ENCODE measurements at places on chromosomes 3 and 15. TPM values are rescaled to one million over a fixed set of nuclear protein-coding genes. Genes with fewer than 3 reads are reported as not detected.

Gene STAB1
- polyA plus RNA-seq = 47.8 TPM

Gene PLCH1
- 0.97 TPM for polyA plus RNA-seq

Gene C3orf22
- 0.09 TPM for polyA plus RNA-seq

Gene SYNPR
- not detected for polyA plus RNA-seq

Gene CFAP100
- polyA plus RNA-seq = not detected

Gene GDPGP1
- polyA plus RNA-seq = 1.4 TPM

Gene KLF15
- polyA plus RNA-seq = not detected

Gene C3orf85
- not detected for polyA plus RNA-seq

Gene PIERCE2
- polyA plus RNA-seq = 2.2 TPM

Gene ITIH1
- polyA plus RNA-seq = not detected

Gene SLC7A14
- polyA plus RNA-seq = not detected

Gene ZNF662
- 27.1 TPM for polyA plus RNA-seq

Gene TTC23
- 19.2 TPM for polyA plus RNA-seq

Gene GRAMD1C
- polyA plus RNA-seq = 1.5 TPM

Gene INKA1
- 5.3 TPM for polyA plus RNA-seq

Gene ZSCAN29
- polyA plus RNA-seq = 8.0 TPM

Gene LRRC2
- 2.2 TPM for polyA plus RNA-seq

Gene PCOLCE2
- polyA plus RNA-seq = 1.3 TPM

Gene CRYGS
- polyA plus RNA-seq = 2.0 TPM

Gene PAK6
- polyA plus RNA-seq = 0.15 TPM

All from muscle of arm (tissue), 14 donors.